ENCODE measurements at places on chromosomes 13 and 19. TPM values are rescaled to one million over a fixed set of nuclear protein-coding genes. Genes with fewer than 3 reads are reported as not detected.

GRCh38 chr13:95124959-95125358 lies 176.3 kb downstream of the ABCC4 start:
- H3K4me3 ChIP-seq: no peak overlapping the region
- H3K27me3 ChIP-seq: no peaks in the 10 kb centered on the region
- no peaks in the 10 kb centered on the region for H3K4me1 ChIP-seq
- H3K36me3 ChIP-seq: no peaks in the 10 kb centered on the region

DNA sequence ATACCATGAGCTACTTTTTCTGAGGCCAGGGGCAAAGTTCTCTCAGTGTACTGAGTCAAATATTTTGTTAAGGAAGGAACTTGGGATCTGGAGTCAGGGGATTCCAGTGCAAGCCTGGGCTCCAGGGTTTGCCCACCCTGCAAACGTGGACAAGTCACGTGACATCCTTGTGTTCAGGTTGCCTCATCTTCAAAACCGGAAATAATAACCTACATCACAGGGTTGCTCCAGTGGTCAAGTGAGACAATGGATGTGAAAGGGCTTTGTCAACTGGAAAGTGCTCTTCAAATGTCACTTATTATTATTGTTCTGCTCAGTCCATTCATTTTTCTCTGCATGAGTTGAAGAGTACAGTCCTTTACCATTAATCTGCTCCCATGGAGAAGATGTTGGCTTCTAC lies 414.9 kb downstream of the COG6 start:
- no peak overlapping the region for H3K4me3 ChIP-seq
- DNase-seq: no peak
- no peaks in the 10 kb centered on the region for H3K36me3 ChIP-seq

DNA sequence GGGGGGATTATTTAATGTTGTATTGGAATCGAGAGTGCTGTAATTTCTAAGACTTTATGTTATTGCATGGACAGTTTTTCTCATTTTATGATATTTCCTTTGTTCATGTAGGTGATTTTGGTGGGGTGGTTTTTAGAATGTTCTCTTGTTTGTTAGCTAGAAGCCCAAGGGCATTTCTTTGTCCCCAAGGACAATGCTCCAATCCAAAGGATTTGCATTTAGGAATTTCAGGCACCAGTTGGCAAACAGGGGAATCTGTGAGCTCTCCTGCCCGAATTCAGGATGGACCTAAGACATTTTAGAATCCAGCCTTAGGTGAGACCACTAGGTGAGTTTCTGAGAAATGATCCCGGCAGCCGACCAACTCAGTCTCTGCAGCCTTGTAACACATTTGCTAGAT lies 324.9 kb downstream of the KCNRG start:
- H3K4me3 ChIP-seq: no peak overlapping the region
- no peak for DNase-seq
- H3K27ac ChIP-seq: no peak overlapping the region
- H3K4me1 ChIP-seq: no peaks in the 10 kb centered on the region
- no peaks in the 10 kb centered on the region for H3K36me3 ChIP-seq
- no peaks in the 10 kb centered on the region for H3K27me3 ChIP-seq

- DNase-seq: no peak
- no peak overlapping the region for H3K4me3 ChIP-seq
- no peaks in the 10 kb centered on the region for H3K27me3 ChIP-seq
- H3K27ac ChIP-seq: no peak overlapping the region
Observed at GRCh38 chr19:14943601-14944000, 2.3 kb downstream of the OR7C2 start.

GRCh38 chr19:45117167-45117594 lies 24.2 kb downstream of the PPP1R37 start:
- H3K4me1 ChIP-seq: no peaks in the 10 kb centered on the region
- H3K36me3 ChIP-seq: no peaks in the 10 kb centered on the region
- no peaks in the 10 kb centered on the region for H3K27me3 ChIP-seq
- DNase-seq: peak; percentile 37
- H3K4me3 ChIP-seq: no peak overlapping the region

GRCh38 chr13:31843044-31843443 lies 103.7 kb downstream of the RXFP2 start:
- H3K4me1 ChIP-seq: peaks cover 3% of the 10 kb centered on the region
- no peak for DNase-seq
- peaks cover 47% of the 10 kb centered on the region for H3K27me3 ChIP-seq
- H3K36me3 ChIP-seq: no peaks in the 10 kb centered on the region

- H3K4me1 ChIP-seq: no peaks in the 10 kb centered on the region
- H3K36me3 ChIP-seq: no peaks in the 10 kb centered on the region
- H3K27me3 ChIP-seq: no peaks in the 10 kb centered on the region
- H3K27ac ChIP-seq: no peak overlapping the region
- peak; percentile 82 for DNase-seq
Observed at GRCh38 chr13:80116107-80116506, 224.8 kb downstream of the SPRY2 start.

GRCh38 chr13:45434556-45435371 lies 16.6 kb upstream of the SLC25A30 start:
- no peaks in the 10 kb centered on the region for H3K4me1 ChIP-seq
- no peaks in the 10 kb centered on the region for H3K36me3 ChIP-seq
- no peak overlapping the region for H3K27ac ChIP-seq
- H3K4me3 ChIP-seq: no peak overlapping the region
- DNase-seq: no peak

GRCh38 chr13:95386370-95386769 lies 85.1 kb upstream of the ABCC4 start:
- no peak overlapping the region for H3K4me3 ChIP-seq
- no peaks in the 10 kb centered on the region for H3K4me1 ChIP-seq
- DNase-seq: no peak
- H3K36me3 ChIP-seq: no peaks in the 10 kb centered on the region

DNA sequence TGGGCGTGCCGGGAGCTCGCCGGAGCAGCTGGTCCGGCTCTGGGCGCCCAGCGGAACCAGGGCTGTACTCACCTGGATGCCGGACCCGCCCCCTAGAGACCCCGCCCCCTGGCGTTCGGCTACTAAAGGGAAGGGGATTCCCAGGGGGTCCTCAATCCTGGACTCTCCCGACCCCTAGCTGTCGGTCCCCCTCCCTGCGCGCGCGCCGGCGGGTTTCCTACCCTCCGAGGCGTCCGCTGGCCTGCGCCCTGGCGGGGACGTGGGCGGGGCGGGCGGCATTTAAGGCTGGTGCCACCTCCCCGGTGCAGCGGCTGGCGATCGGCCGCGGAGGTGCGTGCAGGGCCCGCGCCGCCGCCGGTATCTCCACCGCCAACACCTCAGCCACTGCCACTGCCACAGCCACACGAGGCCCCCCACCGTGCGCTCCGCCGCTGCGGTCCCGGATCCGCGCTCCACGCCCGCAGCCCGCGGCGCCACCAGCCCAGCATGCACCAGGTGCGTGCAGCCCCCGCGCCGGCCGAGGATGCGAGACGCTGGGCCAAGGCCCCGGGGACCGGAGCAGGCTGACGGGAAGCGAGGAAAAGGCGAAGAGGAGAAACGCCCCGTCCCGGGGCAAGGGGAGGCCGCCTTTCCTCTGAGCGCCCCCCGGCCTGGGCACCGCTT lies at the start of gene ATP12A:
Gene ATP12A (plus strand): TSS at position 151 of the 663 bp plus-strand sequence. CDS start 336 bp downstream, at position 487.
- peaks cover 31% of the 10 kb centered on the region for H3K27me3 ChIP-seq
- H3K36me3 ChIP-seq: no peaks in the 10 kb centered on the region
- H3K4me1 ChIP-seq: peaks cover 12% of the 10 kb centered on the region
- no peak for DNase-seq
- no peak within 1 kb of the TSS for H3K27ac ChIP-seq

DNA sequence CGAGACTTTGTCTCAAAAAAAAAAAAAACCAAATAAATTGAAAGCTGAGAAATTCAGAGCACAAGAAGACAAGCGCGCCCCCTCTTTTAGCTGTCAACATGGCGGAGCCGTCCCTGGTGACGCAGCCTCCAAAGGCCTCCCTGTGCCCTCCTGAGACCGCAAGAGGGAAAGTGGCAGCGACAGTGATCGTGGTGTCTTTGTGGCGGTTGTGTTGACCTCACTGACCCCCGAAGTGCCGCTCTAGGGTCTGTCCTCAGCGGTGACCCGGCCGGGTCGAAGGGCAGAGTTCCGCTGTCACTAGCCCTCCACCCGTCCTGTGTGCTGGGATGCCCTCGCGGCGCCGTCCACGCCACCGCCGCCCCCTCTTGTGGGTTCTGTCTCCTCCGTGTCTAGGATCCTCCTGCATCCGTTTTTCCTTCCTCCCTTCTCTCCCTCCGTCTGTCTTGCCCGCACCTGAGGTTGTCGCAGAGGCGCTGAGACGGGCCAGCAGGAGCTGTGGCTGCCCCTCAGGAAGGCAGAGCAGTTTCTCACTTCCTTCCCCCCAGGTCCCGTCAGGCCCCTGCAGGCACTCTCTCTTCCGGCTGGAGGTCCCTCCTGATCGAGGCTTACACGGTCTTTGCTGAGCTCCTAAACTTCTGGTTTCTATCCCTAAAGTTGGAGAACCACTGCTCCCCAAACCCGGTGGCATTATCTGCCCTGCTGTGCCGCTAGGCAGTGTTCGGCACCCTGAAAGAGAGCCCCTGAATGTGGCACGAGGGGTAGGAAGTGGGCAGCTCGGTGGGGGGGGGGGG lies 7.2 kb downstream of the UHRF1 start:
- H3K4me1 ChIP-seq: peaks cover 45% of the 10 kb centered on the region
- no peaks in the 10 kb centered on the region for H3K27me3 ChIP-seq
- H3K36me3 ChIP-seq: peaks cover 9% of the 10 kb centered on the region
- H3K27ac ChIP-seq: peak overlapping the region; percentile 86
- no peak overlapping the region for H3K4me3 ChIP-seq

GRCh38 chr13:59468396-59468795 lies 695.3 kb downstream of the DIAPH3 start:
- no peaks in the 10 kb centered on the region for H3K27me3 ChIP-seq
- H3K4me1 ChIP-seq: no peaks in the 10 kb centered on the region
- H3K4me3 ChIP-seq: no peak overlapping the region
- DNase-seq: no peak
- H3K27ac ChIP-seq: no peak overlapping the region

DNA sequence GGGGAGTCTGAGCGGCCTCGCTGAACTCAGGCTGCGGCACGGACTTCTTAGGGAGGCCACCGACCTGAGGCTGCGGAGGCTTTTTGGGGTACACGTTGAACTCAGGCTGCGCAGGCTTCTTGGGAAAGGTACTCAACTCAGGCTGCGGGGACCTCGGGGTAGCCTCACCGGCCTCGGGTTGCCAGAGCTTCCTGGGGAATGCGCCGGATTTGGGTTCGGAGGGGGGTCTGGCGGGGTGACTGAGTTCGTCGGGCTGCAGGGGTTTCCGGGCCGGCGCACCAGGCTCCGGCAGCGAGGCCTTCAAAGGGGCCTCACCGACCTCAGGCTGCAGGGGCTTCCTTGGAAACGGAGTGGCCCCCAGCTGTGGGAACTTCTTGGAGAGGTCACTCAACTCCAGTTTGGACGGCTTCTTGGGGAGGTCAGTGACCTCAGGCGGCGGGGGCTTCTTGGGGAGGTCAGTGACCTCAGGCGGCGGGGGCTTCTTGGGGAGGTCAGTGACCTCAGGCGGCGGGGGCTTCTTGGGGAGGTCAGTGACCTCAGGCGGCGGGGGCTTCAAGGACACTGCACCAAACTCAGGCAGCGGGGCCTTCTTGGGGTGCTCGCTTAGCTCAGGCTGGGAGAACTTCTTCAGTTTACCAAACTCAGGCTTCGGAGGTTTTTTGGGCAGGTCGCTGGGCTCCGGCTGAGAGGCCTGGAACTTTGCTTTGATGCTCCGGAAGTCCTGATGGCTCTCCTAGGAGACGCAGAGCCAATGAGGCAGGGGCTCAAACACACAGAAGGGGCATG lies 3.2 kb downstream of the PRAM1 start:
- no peaks in the 10 kb centered on the region for H3K4me1 ChIP-seq
- H3K27me3 ChIP-seq: no peaks in the 10 kb centered on the region
- no peak overlapping the region for H3K27ac ChIP-seq
- no peaks in the 10 kb centered on the region for H3K36me3 ChIP-seq
- DNase-seq: no peak

- no peak overlapping the region for H3K4me3 ChIP-seq
- peaks cover 32% of the 10 kb centered on the region for H3K4me1 ChIP-seq
- DNase-seq: no peak
- no peak overlapping the region for H3K27ac ChIP-seq
Observed at GRCh38 chr13:99690426-99691174, 189.3 kb downstream of the TM9SF2 start.

GRCh38 chr13:108176685-108177274 lies 38.6 kb downstream of the LIG4 start:
- no peak overlapping the region for H3K4me3 ChIP-seq
- H3K27me3 ChIP-seq: no peaks in the 10 kb centered on the region
- H3K4me1 ChIP-seq: no peaks in the 10 kb centered on the region
- no peak for DNase-seq

DNA sequence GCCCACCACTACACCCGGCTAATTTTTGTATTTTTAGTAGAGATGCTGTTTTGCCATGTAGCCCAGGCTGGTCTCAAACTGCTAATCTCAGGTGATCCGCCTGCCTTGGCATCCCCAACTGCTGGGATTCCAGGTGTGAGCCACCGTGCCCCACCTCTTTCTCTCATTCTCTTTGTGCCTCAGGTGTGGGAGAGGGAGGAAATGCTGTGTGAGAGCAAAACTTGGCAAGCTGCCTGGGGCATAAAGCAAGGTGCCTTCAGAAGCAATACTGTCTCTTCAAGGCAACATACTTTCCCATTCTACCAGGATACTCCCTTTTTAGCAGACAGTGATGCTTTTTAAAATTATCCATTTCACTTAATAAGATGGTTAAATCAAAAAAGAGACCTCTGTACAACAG lies 53.2 kb upstream of the RFC3 start:
- DNase-seq: no peak
- no peak overlapping the region for H3K27ac ChIP-seq
- H3K27me3 ChIP-seq: no peaks in the 10 kb centered on the region

GRCh38 chr13:98275681-98276171 lies 98.7 kb upstream of the RNF113B start:
- no peaks in the 10 kb centered on the region for H3K27me3 ChIP-seq
- H3K4me1 ChIP-seq: peaks cover 15% of the 10 kb centered on the region
- no peaks in the 10 kb centered on the region for H3K36me3 ChIP-seq
- no peak overlapping the region for H3K27ac ChIP-seq
- no peak for DNase-seq

- H3K4me1 ChIP-seq: no peaks in the 10 kb centered on the region
- H3K36me3 ChIP-seq: no peaks in the 10 kb centered on the region
- H3K27ac ChIP-seq: no peak overlapping the region
- H3K27me3 ChIP-seq: no peaks in the 10 kb centered on the region
Observed at GRCh38 chr13:29081036-29081435, 260.9 kb downstream of the MTUS2 start.

GRCh38 chr19:28633319-28634018 lies 579.5 kb downstream of the UQCRFS1 start:
- H3K27ac ChIP-seq: no peak overlapping the region
- H3K36me3 ChIP-seq: no peaks in the 10 kb centered on the region
- DNase-seq: peak; percentile 38
- no peaks in the 10 kb centered on the region for H3K27me3 ChIP-seq
- H3K4me1 ChIP-seq: no peaks in the 10 kb centered on the region

The SIGLEC8 gene
- not detected for total RNA-seq

The KLK5 gene
- total RNA-seq: not detected

The IL12RB1 gene
- total RNA-seq: 0.07 TPM

The KRTDAP gene
- total RNA-seq: not detected

The CLDN10 gene
- total RNA-seq: 0.41 TPM

The IZUMO4 gene
- 5.6 TPM for total RNA-seq

The TDRD12 gene
- total RNA-seq: not detected

The ZNF888 gene
- 7.9 TPM for total RNA-seq

The RFPL4A gene
- not detected for total RNA-seq

The SGCG gene
- 0.41 TPM for total RNA-seq

The DPF1 gene
- total RNA-seq: 4.5 TPM

The PODNL1 gene
- total RNA-seq: 3.3 TPM
